Activated naive CD8-positive, alpha-beta T cell treated with anti-CD3 and anti-CD28 coated beads, Interleukin-2, amount 50 U/mL, for 16 hours (primary cell): ENCODE measurements at places on chromosomes 11 and 22.

DNA sequence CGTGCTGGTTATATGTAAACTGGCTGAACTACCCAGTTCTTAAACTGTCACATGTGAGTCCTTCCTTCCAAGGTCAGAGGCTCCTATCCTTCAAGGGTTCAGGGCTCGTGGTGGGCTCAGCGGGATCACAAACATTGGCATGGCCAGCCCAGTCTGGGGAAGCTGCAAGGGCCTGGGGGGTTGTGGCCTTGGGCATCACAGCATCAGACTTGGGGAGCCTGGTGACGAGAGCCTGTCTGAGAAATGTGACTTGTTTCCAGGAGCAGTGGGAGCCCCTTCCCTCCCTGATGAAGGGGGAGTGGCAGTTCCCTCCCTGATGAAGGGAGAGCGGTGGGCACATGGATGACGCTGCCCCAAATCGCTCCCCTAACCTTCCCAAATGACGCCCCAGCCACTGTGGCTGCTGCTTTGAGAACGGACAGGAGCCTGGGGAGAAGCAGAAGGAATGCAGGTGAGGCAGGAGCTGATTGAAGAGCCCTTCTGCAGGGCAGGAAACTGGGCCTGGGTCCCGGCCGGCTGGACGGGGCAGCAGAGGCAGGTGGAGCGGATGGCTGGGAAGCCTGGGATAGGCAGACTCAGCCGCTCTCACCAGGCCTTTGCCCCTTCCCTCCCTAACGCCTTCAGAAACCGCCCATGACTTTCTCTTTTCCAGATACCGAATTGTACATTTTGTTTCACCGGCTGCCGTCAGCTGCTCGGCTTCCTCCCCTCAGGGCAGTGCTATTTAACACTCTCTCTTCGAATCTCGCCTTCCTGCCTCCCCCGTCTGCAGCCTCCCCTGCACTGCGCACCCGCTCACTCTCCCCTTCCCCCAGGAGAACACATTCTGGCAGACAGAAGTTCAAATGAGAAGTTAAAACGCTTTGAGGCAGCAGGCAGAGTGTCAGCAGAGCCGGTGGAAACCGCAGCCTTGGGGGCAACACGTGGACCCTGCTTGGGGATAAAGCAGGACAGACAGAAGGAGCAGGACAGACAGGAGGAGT is 1486.7 kb downstream of the BRD1 start:
- no peak for DNase-seq

DNA sequence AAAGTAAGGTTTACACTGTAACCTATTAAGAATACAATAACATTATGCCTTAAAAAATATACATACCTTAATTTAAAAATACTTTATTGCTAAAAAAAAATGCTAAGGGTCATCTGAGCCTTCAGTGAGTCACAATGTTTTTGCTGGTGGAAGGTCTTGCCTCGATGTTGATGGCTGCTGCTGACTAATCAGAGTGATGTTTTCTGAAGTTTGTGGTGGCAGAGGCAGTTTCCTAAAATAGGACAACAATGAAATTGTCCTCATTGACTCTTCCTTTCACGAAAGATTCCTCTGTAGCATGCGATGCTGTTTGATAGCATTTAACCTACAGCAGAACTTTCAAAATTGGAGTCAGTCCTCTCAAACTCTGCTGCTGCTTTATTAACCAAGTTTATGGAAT is 97.6 kb downstream of the FAT3 start:
- DNase-seq, result no peak

- DNase-seq, result no peak
Observed at GRCh38 chr11:32429477-32429876, 5.9 kb downstream of the WT1 start.

GRCh38 chr11:45649544-45650165 is 15.8 kb downstream of the CHST1 start:
- no peak for DNase-seq

DNA sequence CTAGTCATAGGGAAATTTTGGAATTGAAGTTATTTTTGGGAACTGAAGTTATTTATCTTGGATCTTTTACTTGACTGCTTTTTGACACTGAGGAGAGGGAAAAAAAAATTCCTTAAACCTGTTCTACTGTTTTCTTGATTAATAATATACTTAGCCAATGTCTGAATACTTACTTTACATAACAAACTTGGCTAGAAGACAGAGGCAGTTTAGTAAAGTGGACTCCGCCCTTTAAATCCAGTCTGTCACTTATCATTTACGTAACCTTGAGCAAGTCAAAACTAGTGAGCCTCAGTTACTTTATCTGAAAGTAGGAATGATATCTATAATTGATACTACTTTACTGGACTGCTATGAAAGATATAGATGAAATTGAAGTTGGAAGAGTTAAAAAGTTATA is 19.5 kb downstream of the CTSC start:
- DNase-seq, result no peak

GRCh38 chr11:58524232-58525036 is 16.5 kb upstream of the OR5B21 start:
- no peak for DNase-seq

DNA sequence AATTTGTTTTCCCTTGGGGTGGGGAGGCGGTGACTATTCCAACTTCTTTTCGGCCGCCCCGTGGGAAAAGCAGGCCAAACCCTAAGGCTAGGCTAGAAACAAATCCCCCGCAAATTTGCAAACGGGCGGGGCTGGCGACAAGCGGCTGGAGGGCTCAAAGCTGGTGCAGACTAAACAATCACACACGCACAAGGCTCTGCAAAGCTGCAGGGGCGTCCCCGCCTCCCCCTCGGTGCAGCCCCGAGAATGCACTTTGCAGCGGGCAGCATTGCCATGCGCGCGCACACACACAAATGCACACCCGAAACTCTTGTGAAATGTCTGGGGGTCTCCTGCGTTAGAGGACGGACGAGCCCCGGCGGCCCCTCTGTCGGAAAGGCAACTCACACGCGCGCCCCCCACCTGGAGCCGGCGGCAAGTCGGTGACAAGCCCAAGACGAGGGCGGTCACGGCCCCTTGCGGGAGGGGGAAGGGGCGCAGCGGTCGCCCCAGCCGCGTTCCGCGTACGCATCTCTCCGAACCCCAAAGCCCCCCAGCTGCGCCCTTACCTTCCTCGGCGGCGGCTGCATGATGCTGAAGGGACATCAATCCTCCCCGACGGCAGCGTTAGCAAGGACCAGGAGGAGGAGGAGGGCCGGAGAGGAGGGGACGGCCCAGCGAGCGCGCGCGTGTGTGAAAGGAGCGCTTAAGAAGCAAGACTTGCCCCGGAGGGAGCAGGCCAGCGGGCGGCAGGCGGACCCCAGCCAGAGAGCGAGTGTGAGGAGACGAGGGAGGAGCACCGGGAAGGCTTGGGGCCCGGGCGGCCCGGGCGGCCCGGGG is 600 bp downstream of the FCHSD2 start:
- peak; percentile 25 for DNase-seq

DNA sequence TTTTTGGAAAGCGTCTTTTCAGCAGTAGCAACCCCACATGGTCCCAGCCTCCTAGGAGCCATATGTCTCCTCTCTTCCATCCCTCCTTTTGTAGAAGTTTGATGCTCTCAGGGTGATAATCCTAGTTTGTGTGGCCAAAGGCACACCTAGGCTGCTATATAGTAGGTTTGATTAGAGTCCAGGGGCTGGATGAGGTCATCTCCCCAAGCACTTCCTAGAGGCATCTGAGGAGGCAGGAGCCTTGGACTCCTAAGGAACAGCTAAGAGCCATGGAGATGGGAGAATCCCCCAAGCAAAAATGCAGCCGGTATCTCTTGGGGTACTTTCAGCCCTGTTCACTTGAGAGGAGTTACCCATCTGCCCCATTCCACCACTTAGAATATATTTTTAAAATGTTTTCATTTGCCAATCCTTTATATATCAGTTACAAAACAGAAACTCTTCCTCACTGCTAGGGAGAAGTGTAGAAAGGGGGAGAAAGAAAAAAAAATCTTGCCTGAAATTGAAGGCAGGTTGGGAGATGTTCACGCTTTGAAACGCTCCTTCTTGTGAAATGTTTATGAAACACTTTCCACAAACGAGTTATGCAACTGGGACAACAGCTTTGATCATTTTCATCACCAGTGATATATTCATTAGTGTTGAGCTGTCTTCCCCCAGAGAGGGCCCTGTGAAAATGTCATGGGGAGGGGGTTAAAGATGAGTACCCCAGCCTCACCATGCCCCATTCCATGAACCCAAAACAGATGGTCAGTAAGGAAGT is 31.9 kb upstream of the TLCD5 start:
- no peak for DNase-seq

- DNase-seq, result no peak
Observed at GRCh38 chr22:19368876-19369275, 62.7 kb downstream of the HIRA start.

GRCh38 chr11:130801333-130802122 is 114.8 kb downstream of the SNX19 start:
- no peak for DNase-seq

DNA sequence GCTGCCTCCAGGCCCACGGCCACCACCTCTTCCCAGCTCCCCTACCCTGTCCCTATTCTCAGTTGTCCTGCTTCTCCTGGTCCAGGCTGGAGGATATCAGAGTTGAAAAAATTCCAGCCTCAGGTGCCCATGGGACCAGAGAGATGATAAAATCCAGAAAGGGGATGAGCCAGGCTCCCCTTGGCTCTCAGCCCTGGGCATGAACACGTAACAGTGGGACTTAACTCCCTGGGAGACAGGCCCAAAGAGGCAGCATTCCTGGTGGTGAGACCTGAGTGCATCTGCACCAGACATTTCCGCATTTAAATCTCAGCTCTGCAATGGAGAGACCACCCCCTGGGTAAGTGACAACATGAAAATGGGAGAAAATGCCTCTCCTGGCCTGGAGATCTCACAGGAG is 10.4 kb upstream of the SLC39A13 start:
- no peak for DNase-seq

- no peak for DNase-seq
Observed at GRCh38 chr22:39923696-39924095, 22.8 kb downstream of the GRAP2 start.

DNA sequence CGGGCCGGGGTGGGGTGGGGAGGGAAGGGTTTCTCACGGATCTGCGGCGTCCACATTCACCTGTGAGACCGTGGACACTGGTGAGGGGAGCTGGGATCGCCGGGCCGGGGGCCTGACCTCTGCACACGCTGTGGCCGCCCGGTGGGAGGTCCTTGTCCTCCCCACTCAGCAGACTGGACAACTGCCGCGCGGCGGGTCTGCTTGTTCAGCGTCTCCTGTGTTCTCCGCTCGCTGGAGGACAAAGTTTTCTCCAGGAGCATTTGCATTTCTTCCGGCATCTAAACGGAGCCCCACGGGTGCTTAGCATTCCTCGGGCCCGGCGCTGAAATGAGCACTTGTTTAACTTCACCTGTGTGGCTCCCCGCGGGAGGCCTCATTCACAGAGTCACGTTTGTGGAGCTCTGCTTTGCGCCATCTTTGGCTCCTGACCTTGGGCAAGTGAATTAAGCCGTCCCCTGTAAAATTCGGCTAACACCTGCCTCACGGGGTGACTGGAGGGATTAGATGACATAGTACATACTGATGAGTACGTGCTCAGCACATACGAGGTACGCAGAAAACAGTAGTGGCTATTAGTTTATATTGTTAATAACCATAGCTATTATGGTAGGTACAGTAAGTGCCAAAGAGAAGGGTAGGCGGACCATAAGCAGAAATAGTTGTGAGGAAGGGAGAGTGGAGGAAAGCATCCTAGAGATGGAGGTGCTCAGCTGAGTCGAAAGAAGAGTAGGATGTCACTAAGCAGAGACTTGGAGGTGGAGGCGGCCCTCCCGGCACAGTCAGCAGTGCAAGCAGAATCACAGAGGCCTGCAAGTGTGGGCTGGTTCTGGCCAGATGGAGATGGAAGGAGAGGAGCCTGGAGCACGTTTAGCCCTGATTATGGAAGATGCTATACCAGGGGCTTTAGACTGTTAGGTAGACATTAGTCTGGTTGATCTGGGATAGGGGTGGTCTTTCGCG is 885 bp downstream of the TRMU start:
- DNase-seq, result no peak

DNA sequence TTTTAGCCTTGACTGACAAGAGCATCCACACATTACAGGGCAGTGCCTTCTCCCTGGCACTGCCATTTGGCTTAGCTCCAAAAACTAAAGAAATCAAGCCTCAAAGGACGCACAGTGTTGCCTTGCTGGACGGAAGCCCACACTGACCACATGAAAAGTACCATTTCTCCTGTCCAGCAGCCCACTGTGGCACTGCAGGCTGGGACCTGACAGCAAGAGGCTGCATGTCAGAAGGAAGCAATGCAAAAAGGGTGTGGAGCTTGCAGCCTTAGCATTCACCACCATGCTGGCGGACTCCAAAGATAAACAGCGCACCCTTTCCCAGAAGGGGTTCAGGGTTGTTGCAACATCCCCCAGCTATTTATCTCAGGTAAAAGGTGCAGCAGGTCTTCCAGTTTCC is 109.3 kb upstream of the BMAL1 start:
- no peak for DNase-seq

DNA sequence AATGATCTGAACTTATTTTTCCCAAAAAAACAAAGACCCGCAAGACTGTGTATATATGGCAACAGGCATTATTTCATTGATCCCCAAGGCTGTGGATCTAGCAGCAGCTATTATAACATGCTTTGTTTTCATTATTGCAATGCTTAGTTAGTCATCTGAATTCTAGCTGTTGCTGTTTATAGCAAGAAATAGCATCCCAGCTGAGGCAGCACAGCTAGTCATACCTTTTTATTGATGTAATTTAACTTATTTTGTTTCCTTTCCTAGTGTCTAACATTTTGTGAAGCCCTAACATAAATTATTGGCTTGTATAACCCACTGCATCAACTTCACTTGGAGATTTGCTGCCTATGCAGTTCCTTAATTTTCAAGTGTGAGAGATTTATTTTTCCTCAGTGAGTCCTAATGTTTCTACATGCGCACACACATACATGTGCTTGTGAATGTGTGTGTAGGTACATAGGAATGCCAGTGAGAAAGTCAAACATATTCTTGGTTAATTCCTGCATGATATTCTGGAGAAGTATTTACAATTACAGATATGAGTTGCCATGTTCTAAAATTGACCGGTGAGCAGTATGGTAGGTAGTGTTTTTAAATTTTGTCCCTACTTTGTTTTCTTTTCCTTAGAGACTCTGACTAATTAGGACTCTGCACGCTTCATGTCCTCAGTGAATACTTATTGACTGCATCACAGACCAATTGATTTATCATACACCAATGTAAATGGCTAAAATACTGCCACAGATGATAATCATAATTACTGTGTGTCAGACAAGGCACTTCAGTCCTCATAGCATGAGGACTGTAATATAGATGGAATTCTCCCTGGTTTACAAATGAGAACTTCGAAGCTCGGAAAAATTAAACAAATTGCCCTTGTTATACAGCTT is 119.3 kb downstream of the WNT11 start:
- DNase-seq, result no peak

DNA sequence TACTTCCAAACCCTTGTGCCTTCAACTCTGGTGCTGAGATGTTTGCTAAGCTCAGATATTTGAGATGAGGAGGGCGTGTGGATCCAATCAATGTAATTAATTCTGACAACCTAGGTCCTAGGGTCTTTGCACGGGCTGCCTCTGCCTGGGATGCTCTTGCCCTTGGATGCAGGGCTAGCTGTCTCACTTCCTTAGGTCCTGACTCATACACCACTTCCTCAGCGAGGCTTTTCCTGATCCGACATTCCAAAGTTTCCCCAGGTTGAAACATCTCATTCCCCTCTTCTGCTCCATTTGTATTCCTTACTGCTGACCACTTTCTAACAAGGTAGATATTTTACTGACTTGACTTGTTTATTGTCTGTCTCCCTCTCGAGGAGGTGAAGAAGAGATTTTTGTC is 43.0 kb upstream of the NTM start:
- DNase-seq, result no peak

GRCh38 chr11:77515483-77515882 is 41.6 kb upstream of the PAK1 start:
- DNase-seq, result no peak

GRCh38 chr11:44857490-44858090 is 93.1 kb downstream of the TP53I11 start:
- DNase-seq, result no peak
